Fibroblast of villous mesenchyme (primary cell): ENCODE measurements at places on chromosomes 1 and 21.
A peak's percentile ranks its signal among the peaks of the same experiment; 100 is the strongest.

- DNase-seq, result peak; percentile 17
These were observed 122.0 kb downstream of the LMO4 start for GRCh38 chr1:87450615-87451209.

GRCh38 chr1:160045653-160046052 lies 13.9 kb upstream of the PIGM start:
- no peak for DNase-seq

- DNase-seq, result no peak
These were observed 27.8 kb upstream of the RGS16 start for GRCh38 chr1:182631954-182632353.

DNA sequence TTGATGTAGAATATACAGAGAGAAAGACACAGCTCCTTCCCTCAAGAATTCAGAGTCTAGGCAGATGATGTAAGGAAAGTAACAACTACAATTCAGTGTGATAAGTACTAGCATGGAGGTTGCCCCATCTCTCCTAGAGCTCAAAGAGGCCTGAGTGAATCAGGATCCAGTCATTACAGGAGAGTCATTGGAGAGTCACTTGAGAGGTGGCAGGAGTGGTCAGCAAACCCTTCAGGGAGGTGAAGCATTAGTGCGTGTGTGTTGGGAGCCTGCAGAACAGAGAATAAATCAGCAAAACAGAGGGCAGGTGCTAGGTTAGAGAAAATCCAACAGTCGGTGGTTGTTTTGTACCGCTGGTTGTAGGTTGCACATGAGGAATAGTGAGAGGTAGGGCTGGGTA lies 46.1 kb downstream of the GRIK1 start:
- no peak for DNase-seq
